Activated CD4-positive, alpha-beta T cell treated with anti-CD3 and anti-CD28 coated beads for 1 hour (primary cell): ENCODE measurements at places on chromosomes 5 and 9.

DNA sequence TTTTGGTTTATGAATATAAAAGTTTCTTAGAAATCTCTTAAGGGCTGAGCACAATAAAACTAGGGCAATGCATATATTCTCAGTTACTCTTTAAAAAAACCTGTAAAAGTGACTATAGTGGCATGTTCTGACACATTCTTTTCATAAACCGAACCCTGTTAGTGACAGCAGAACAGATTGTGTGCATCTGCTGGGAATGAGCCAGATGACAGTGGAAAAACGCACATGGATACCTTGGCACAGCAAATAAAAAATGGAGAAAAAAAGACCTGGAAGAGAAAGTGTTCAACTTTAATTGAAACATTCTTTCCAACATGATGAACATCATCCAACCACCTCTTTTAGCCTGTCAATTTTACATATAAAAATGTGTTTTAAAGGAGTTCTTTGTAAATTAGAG is 12.7 kb downstream of the MEF2C start:
- no peak for DNase-seq

DNA sequence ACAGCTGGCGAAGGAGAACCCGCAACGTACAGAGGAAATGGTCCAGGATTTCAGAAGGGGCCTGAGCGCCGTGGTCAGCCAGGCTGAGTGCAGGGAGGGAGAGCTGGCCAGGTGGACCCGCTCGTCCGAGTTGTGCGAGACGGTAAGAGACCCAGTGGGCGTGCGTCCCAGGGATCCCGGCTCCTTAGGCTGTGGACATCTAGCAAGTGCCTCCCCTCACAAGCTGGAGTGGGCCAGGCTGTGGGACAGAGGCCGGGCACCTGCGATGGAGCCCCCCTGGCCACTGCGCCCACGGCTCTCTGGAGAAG is 29.5 kb upstream of the LRRC14B start:
- no peak for DNase-seq

- DNase-seq = no peak
Observed at GRCh38 chr9:38083858-38084555, 15.0 kb upstream of the SHB start.

- DNase-seq = no peak
Observed at GRCh38 chr5:150565868-150566267, 57.9 kb downstream of the NDST1 start.

DNA sequence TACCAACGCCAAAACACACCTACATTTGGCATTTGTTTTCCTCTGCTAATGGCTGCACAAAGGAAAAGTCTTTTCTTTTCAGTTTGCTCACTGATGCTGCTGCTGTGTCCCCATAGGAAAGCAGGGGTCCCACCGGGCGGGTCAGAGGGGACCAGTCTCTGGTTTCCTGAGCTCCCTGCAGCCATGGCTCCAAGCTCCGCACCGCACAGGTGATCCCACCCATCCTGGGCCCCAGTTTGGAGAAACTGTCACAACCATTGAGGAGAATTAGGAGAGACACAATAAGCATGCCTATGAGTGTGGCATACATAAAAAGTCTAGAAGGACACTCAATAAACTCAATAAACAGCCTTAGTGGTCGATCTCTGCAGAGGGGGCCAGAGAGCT is 19.9 kb downstream of the MED10 start:
- DNase-seq = no peak

DNA sequence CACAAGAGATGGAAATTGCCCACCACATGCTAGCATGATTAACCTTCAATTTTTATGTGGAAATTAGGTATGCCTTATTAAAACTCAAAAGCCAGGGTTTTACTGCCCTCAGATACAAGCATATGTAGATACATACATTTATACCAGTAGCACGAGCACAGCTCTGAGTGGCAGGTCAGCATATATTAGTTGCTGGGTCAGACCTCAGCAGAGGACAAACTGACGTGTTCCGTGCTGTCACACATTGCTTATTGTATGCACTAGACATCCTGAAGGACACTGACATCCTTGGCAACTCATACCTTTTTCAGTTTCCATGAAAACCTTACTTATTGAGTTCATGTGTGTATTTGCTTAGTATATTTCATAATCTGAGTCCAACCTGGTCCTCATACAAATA is 307.7 kb downstream of the TLE1 start:
- DNase-seq = no peak

- no peak for DNase-seq
Observed at GRCh38 chr5:88860501-88860900, 22.5 kb downstream of the MEF2C start.

- no peak for DNase-seq
Observed at GRCh38 chr9:120522032-120522431, 57.9 kb downstream of the CDK5RAP2 start.

- no peak for DNase-seq
Observed at GRCh38 chr9:127505396-127506116, 54.2 kb downstream of the LRSAM1 start.

DNA sequence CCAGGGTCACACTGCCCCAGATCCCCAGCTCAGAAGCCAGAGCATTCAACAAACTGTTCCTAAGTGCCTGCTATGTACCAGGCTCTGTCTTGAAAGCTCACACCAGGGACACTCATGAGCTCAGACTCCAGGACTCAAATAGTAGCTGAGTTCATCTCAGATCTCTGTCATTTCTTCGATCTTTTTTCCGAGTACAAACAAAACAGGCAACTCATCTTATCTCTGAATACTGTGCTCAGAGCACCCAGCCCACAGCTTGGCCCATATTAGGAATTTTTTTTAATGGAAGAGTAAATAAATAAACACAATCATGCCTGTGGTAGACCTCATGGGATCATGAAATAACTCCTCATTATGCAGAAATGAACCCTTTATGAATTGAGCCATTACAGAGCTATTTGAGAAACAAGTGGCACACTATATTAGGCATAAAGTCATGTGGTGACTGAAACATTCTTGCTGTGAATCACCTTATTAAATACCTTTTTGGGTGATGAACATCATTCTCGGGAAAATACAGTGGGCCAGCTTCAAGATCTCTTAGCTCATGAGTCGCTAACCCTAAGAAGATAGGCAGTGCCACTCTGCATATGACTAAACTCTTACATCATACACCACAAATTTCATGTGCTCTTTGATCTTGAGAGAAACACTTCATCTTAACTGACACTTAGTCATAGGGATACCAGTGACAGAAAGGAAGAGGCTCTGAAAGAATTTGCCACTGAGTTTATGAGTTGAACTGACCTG is 9.9 kb downstream of the SH3RF2 start:
- DNase-seq = no peak

DNA sequence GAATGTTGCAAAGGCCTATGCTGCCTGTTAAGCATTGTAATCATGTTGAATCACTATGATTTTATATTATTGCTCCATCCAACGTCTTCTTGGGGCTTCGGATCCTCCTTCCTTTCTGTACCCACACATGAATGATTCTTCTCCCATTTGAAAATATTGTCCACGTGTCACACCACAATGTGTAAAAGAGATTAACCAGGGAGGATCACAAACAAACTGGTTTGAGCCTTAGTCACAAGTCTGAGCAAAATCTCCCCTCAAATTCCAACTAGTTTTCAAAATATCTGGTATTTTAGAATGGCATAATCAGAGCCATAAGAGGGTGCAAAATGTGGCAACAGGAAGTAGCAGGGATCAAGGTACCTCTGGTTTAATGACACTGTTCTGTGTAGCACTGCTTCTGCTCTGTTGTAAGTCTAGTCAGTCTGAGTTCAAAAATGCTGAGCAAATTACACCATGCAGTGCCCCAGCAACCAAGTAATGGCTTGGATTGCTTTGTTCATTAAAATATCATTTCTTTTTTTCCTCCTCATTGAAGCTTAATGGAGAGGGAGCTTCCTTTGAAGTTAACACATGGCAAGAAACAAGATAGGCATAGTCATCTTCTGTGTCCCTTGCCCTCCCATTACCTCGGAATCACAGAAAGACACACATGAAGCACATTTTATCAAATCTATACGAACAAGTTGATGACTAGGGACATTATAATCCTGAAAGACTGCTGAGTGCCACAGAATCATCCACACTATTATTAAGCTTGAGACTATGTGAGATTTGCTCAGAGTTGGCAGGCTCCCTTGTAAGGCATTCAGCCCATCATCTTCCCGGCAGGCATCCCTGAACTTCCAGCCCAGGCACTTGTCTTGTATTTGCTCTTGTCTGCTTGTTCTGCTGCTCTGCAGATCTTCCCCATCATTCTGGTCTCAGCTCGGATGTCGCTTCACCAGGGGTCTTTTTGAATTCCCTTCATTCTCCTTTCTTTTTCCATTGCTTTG is 102.0 kb upstream of the PRLR start:
- no peak for DNase-seq

GRCh38 chr5:139275956-139276355 is 17.6 kb upstream of the MATR3 start:
- no peak for DNase-seq

GRCh38 chr5:3372289-3372688 is 223.3 kb upstream of the IRX1 start:
- no peak for DNase-seq

DNA sequence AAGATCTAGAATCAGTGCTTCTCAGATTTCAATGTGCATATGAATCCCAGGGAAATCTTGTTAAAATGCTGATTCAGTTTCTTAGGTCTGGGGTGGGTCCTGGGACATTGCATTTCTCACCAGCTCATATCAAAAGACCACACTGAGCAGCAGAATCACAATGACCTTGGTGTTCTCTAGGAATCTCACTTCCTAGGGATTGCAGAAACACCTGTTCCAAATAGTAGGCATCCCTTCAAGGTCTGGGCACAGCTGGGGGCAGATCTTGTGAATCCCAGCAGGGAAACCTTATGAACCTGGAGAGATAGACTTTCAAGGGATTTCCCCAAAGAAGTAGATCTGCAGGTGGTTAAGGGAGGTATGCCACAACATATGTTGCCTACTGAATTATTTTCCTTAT is 8.9 kb upstream of the GARNL3 start:
- DNase-seq = no peak

GRCh38 chr9:17488662-17489061 is 90.2 kb upstream of the SH3GL2 start:
- no peak for DNase-seq

DNA sequence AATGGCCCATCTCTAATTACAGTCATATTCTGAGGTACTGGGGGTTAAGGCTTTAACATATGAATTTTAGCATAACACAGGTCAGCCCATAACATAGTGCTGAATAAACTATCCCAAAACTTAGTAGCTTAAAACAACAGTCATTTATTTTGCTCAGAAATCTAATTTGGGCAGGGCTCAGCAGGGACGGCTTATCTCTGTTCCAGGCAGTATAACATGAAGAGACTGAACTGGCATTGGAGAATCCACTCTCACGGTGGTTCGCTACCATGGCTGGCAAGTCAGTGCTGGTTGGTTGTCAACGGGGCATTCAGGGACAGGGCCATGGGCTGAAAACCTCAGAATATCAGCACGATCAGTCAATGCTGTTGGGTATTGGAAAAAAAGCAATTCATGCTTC is 520.8 kb upstream of the DAP start:
- DNase-seq = no peak

- no peak for DNase-seq
Observed at GRCh38 chr5:141434006-141434405, 3.7 kb downstream of the PCDHGA12 start.

- DNase-seq = no peak
Observed at GRCh38 chr9:37284636-37285035, 137.9 kb upstream of the GRHPR start.

DNA sequence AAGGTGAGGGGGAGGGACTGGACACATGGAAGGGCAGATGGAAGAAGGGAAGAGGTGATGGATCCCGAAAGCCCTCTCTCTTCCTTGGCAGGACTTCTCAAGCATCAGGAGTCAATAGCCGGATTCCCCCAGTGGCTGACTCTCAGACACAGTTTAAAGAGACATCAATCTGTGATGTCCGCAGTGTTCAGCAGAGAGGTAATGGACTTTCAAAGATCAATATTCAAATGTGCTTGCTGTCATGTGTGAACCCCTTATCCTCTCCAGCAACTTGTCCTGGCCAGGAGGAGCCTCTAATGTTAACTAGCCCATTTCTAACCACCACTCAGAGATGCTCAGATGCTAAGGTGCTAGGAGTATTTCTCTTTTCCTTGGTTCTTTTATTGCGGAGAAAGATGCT is 392.2 kb downstream of the IRX1 start:
- no peak for DNase-seq

DNA sequence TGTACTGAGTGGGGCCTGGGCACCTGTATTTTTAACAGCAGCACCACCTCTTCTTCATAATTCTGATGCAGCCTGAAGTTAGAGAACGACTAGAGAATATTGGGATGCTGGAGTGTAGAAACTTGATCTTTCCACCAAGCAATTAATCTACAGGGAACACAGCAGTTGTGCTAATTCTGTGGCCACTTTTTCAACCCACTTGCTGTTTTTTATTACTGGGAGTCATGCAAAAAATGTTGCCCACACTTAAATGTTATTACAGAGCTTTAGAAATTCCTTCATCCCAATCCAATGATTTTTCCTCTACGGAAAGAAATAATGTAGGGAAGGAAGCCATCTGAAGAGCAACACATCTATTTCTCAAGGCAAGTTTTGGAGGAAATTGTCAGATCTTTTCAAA is 190.9 kb upstream of the TUT7 start:
- no peak for DNase-seq

DNA sequence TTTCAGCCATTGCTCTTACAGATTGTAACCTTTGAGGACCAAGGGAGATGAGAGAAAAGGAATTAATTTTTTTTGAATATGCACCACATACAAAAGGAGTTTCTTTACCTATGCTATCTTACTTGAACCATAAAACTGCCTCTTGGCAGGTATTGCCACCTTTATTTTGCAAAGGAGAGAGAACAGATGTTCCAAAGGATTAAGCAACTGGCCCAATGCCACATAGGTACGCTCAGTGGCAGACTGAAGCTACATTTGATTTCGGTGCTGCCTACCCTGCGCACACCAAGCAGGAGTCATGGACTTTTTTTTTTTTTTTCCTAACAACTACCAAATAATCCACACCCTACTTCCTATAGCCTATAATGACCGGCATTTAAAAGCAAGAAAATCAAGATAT is 43.1 kb downstream of the SAXO1 start:
- DNase-seq = no peak

- no peak for DNase-seq
Observed at GRCh38 chr5:168649306-168649705, 70.1 kb upstream of the PANK3 start.

- no peak for DNase-seq
Observed at GRCh38 chr5:105501315-105501714, 1938.7 kb upstream of the NUDT12 start.

DNA sequence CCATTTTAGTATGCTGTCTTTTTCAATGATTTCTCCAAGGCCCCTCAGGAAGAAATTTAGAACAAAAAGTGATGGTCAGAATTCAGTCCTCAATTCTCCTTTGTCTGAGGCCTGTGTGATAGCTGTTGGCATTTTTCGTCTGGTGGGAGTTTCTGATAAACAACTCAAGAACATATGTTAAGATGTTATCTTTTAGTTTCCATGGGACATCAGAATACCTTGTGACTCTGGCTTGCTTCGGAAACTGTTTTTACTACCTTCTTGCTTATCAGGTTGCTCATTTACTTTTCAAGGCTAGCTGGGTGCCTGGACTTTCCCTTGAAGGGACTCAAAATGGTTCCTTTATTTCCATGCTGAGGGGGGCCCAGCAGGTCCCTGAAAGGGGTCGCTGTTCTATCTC is 97.2 kb downstream of the INVS start:
- DNase-seq = no peak
